ENCODE measurements at places on chromosomes 6 and 20.

DNA sequence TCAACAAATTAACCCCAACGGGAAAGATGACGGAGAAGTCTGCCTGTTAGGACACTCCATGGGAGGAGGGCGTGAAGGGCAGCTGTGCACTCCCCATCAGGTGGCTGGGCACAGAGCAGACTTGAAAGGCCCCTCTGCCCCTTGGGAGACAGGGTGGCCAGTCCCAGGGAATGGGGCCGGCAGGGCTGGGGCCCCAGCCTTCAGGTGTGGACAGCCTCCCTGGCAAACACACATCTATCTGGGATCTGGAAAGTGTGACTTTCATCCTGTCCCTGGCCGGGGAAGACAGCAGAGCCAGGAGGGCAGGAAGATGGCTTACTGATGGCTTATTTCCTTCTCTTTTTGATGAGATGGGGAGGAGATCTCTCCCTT lies 4.5 kb upstream of the FRMD1 start:
- DNase-seq: no peak

GRCh38 chr6:34289137-34289536 lies 40.3 kb upstream of the SMIM29 start:
- no peak for DNase-seq

DNA sequence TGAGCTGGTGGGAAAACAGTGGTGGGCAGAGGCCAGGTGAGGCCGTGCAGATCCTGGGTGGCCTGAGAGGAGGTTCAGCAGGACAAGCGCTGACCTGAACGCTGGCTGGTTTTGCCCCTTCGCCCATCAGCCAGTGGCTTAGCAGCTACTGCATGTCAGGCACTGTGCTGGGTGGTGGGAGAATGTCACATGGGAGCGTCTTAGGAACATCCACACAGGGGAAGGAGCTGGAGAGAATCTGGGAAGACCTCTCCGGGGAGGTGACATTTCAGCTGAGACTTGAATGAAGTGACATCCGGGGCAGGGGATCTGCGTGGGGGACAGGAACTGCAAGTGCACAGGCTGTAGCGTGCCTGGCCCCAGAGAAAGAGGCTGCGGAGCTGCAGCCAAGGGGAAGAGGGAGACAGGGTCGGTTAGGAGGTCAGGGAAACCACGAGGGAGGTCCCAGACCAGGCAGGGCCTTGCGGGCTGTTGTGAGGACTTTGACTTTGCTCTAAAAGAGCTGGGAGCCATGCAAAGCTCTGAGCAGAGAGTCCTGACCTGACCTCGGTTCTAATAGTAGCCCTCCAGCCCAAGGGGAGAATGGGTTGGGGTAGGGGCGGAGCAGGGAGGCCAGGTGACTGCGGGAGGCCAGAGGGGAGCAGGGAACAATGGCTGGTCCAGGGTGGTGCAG lies 156.8 kb upstream of the PTPN1 start:
- no peak for DNase-seq

GRCh38 chr6:57252137-57252536 lies 30.0 kb upstream of the RAB23 start:
- DNase-seq: no peak

DNA sequence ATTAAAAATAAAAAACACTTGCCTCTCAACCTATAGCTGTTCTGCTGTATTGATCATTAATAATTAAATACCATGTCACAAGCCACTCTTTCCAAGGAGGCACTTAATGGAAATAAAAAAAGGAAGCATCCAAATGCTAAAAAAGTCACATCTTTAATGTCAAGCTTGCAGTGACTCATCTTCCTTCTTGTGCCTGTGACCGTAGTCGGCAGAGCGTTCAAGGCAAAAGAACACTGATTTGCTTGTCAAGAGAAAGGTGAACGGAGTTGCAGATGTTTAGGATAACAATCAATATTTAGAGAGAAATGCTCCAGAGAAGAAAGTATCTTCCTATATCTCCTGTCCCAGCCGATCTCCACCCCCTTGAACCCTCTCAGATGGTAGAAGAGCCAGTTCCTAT lies 341.0 kb upstream of the OPRM1 start:
- no peak for DNase-seq

GRCh38 chr20:64030371-64031134 lies 5.4 kb upstream of the C20orf204 start:
- DNase-seq: no peak

DNA sequence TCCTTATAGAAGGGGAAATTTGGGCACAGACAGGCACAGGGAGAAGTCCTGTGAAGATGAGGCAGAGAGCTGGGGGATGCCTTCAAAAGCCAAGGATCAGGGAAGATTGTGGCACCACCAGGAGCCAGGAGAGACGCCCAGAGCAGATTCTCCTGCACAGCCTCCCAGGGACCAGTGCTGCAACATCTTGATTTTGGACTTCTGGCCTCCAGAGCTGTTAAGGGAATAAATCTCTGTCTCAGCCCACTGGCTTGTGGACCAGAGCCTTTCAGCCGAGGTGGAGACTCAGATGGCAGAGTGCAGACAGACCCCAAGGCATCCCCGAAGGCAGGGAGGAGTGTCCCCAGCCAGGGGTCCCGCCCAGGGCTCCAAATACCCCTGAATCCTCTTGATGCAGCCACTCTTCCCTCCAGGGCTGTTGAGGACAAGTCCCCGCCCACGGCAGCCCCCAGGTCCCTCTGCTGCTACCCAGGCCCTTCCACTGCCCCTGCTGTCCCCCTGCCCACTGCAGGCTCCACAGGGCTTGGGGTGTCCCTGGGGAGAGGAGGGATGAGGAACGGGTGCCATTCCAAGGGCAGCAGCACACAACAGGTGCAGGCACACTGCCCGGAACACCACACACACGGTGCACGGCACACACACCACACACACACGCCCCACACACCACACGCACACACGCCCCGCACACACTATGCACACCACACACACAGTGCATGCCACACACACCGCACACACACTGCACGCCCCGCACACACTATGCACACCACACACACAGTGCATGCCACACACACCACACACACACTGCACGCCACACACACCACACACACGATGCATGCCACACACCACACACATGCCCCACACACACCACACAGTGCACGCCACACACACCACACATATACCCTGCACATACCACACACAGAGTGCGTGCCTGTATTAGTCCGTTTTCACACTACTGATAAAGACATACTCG lies 311.4 kb downstream of the TAF4 start:
- no peak for DNase-seq

GRCh38 chr6:118591897-118592296 lies 43.8 kb downstream of the PLN start:
- no peak for DNase-seq

DNA sequence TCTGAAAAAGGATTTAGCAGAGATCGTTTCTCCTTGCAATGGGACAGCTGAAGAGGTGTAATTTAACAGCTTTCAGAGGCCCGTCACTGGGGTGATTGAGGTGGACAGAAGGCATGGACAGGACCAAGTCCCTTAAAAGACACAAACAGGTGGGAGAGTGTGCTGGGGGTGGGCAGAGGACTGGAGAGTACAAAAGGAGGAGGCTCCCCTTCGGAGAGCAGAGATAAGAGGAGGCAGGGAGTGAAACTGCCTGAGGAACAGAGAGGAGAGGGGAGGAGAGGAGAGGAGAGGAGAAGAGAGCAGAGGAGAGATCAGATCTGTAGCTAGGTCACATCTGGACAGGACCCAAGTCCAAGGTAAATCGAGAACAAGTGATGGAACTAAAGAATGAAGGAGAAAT lies 48.6 kb upstream of the PKHD1 start:
- no peak for DNase-seq

Data from effector memory CD4-positive, alpha-beta T cell (primary cell).